ENCODE measurements at places on chromosomes 1 and 21.

- peak; percentile 90 for DNase-seq
Measured at GRCh38 chr1:65310078-65310587, 790 bp downstream of the DNAJC6 start.

GRCh38 chr1:29569971-29570634, 333.8 kb downstream of the PTPRU start:
- no peak for DNase-seq

GRCh38 chr1:240234485-240235210, 143.0 kb downstream of the FMN2 start:
- DNase-seq, result no peak

DNA sequence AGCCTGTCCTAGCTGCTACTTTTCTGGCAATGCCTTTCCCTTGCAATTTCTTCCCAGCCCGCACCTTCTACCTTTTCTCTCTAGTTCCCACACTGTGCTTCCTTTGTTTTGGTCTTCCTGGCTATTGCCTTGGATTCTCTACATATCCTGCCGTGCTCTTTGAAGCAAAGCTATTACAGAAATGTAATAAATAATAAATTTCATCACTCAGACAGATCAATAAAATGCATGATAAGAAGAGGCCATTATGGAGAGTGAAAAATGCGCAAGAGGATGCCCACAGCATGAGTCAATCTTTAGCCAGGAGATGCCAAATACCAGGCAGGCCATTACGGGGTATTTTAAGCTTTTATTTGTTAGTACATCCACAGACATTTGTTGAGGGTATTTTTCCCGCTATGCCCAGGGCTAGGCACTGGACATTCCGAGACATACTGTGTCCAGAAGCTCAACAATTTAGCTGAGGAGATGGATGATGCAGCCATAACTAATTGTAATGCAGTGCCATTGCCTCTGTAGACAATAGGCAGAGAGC, 163.6 kb downstream of the ST6GALNAC3 start:
- no peak for DNase-seq

- DNase-seq, result no peak
Measured at GRCh38 chr1:91732291-91733107, 153.5 kb downstream of the TGFBR3 start.

GRCh38 chr21:30233228-30234020, 17.5 kb upstream of the CLDN8 start:
- DNase-seq, result peak; percentile 26

DNA sequence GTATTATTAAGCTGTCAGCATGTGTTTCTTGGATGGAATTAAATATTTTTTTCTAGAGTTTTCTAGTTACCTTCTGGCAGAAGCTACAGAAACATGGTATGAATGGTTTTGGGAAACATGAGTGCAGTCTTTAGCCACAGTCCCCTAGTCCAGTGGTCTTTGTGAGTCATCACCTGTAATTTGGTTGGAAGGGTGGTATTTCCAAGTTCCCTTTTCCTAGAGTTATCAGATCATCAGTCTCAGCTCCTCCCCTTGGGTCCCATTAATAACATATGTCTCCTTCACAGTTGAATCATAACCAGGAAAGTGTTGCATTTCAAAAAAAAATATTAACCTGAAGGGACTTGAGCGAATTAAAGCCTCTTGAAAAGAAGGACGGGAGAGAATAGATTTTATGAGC, 27.0 kb downstream of the ELAVL4 start:
- DNase-seq, result no peak

DNA sequence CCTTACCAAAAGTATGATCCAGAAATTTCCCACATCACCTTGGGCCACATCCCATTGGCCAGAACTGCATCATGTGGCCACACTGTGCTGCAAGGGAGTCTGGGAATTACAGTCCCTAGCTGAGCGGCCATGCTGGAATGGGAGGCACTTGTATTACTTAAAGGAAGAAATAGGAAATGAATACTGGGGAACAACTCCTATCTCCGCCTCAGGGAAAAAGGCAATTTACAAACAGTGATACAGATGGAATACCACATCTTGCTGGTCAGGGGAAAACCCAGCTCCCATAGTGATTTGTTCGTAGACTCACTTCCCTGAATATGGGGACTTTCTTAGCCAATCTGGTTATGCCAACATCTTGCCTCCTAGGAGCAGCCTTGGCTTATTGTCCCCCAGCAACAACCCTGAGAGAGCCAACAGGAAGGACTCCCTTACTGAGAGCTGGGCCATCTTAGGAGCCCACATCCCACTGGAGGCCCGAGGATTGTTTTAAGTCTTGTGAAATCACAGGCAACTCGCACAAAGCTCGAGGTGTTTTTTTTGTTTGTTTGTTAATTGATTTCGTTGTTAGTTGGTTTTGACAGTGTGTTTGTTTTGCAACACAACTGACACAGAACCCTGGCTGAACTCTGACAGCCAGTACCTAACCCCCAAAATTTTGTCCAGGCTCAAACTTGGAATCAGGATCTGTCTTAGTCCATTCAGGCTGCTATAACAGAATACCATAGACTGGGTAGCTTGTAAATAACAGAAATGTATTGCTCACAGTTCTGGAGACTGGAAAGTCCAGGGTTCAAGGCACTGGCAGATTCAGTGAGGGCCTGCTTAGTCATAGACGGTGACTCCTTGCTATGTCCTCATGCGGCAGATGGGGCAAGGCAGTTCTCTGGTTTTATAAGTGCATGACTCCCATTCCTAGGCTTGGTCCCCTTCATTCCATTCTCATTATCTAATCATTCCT, 14.9 kb downstream of the CDA start:
- DNase-seq, result no peak

GRCh38 chr1:90640325-90640724, 76.8 kb downstream of the BARHL2 start:
- no peak for DNase-seq

Data from NCI-H146 (cell line).